Kidney epithelial cell (primary cell): ENCODE measurements at places on chromosomes 4 and X.

DNA sequence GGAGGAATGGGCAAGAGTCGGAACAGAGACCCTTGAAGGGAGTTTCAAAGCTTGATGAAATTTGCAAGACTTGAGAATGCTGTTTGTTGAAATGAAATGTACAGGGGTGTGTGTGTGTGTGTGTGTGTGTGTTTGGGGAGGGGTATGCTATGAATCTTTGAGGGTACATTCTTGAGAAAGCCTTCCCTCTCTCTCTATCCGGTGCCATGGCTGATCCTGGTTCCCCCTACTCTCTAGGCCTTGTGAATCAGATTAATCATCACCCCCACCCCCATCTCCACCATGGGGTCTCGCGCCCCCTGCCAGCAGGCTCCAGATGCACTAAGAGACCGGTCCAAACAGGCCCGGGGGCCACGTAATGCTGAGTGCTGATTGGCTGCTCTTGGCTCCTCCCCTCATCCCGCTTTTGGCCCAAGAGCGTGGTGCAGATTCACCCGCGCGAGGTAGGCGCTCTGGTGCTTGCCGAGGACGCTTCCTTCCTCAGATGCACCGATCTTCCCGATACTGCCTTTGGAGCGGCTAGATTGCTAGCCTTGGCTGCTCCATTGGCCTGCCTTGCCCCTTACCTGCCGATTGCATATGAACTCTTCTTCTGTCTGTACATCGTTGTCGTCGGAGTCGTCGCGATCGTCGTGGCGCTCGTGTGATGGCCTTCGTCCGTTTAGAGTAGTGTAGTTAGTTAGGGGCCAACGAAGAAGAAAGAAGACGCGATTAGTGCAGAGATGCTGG lies at the start of gene HTR2C:
TSS of gene HTR2C (plus strand) at position 441 of the 729 bp plus-strand sequence. CDS start 142,851 bp downstream, outside the sequence.
- DNase-seq = no peak

DNA sequence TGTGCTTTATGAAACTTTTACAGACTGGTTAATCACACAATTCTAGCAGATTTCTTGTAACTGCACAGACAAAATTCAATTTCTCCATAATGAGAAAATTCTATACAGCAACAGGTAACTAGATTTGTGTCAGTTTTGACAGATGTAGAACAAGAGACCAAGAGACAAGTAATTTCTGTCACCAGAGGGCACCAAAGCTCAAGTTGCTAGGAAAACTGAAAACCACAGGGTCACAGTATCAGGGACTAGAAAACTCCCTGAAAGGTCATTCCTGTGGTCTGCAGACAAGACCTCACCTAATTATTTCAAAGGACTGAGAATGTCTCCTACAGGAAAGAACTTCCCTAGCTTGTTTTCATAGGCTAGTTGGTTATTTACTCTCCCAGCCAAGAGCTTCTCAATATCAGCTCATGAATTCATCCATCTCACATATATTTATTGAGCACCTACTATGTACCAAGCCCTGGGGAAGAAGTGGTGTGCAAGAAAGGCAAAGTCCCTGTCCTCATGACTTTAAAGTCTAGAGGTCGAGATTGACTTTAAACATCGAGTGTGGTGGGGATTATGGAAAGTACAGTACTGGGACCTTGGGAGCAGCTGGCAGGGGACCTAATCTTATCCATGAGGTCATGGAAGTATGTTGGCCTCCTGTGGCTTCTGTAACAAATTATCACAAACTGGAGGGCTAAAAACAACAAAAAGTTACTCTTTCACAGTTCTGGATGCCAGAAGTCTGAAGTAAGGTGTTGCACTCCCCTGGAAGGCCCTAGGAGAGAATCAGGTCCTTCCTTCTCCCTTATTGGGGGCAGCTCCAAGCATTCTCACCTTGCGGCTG lies 47.8 kb upstream of the SETD7 start:
- DNase-seq = peak; percentile 45

GRCh38 chr4:82900066-82900410 lies 497 bp upstream of the THAP9 start:
- DNase-seq = no peak

- no peak for DNase-seq
These were observed 13.5 kb upstream of the NKX1-1 start for GRCh38 chr4:1419708-1420107.

DNA sequence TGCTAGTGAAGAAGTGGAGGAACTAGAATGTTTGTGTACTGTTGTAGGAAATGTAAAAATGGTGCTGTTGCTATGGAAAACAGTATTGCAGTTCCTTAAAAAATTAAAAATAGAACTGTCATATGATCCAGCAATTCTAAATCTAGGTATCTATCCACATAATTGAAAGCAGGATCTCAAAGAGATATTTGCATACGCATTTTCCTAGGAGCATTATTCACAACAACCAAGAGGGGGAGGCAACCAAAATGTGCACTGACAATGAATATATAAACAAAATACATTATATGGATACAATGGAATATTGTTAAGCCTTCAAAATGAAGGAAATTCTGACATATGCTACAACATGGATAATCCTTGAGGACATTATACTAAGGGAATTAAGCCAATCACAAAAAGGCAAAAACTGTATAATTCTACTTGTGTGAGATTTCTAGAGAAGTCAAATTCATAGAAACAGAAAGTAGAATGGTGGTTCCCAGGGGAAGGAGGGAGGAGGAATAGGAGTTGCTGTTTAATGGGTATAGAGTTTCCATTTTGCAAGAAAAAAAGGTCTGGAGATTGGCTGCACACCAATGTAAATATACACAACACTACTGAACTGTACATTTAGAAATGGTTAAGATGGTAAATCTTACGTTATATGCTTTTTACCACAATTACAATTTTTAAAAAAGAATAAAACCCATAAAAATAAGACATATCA lies 35.6 kb upstream of the KCNE5 start:
- no peak for DNase-seq

GRCh38 chr4:102521570-102521969 lies 20.4 kb downstream of the NFKB1 start:
- DNase-seq = no peak

- no peak for DNase-seq
These were observed 1157.3 kb downstream of the PCDH7 start for GRCh38 chr4:31877429-31877828.

DNA sequence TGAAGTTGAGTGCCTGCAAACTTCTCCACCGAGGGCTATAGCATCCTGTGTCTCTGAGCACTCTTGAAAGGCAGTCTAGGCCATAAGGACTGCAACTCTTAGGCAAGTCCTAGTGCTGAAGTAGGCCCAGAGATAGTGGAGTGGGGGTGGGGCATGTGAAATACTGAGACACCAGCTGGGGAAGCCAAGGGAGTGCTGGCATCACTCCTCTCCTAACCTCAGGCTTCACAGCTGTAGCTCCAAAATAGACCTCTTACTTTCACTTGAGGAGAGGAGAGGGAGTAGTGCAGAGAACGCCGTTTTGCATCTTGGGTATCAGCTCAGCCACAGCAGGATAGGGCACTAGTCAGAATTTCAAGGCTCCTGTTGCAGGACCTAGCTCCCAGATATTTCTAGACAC lies 56.2 kb upstream of the CYSLTR1 start:
- no peak for DNase-seq

DNA sequence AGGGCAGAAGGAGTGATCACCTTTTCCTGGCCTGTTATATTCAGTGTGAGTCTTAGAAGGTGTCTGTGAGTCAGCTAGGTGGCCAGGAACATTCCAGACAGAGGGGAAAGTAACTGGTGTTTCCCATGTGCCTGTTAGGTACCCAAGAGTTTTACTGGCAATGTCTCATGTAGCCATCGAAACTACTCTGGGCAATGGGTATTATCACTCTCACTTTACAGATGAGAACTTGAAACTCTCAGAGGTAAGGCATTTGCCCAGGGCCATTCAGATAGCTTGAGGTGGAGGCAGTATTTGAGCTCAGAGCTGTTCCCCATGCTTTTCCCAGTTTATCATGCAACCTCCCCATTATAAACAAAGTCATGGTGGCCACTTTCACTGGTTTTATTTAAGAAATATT lies 80.4 kb upstream of the NHS start:
- no peak for DNase-seq

- peak; percentile 12 for DNase-seq
These were observed 48.4 kb upstream of the SLC7A3 start for GRCh38 chrX:70979136-70979762.

DNA sequence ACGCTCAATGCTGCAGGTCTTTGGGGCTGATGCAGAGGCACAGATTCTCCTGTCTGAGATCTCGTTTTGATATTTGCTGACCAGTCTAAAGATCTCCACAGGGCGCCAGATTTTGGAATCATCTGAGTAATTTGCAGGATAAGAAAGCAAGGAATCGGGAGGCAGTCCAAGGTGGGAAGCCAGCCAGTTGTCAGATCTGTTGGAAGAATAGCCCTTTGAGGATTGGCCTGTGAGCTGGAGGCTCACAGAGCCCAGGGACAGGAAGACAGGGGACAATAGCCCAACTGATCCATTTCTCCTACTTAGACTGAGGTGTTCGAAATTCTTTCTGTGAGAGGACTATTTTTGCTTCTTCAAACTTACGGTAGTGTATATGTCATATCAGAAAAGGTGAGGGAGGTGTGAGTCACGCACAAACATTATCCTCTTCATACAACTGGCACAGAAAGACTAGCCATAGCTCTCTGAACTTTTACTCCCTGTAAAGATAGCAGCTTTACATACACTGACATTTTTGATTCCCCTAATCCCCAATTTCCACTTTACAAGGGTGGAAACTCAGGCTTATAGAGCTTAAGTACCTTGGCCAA lies 8.8 kb downstream of the DIPK2B start:
- no peak for DNase-seq

- no peak for DNase-seq
These were observed 2.8 kb downstream of the TRIM2 start for GRCh38 chr4:153207027-153207426.

GRCh38 chrX:42771506-42772335 lies 6.2 kb downstream of the PPP1R2C start:
- no peak for DNase-seq

GRCh38 chr4:162457071-162457865 lies 293.5 kb upstream of the FSTL5 start:
- no peak for DNase-seq

GRCh38 chrX:48516285-48516684 lies 5.3 kb upstream of the EBP start:
- no peak for DNase-seq

- DNase-seq = no peak
These were observed 18.5 kb downstream of the IGFBP7 start for GRCh38 chr4:57091657-57092162.

DNA sequence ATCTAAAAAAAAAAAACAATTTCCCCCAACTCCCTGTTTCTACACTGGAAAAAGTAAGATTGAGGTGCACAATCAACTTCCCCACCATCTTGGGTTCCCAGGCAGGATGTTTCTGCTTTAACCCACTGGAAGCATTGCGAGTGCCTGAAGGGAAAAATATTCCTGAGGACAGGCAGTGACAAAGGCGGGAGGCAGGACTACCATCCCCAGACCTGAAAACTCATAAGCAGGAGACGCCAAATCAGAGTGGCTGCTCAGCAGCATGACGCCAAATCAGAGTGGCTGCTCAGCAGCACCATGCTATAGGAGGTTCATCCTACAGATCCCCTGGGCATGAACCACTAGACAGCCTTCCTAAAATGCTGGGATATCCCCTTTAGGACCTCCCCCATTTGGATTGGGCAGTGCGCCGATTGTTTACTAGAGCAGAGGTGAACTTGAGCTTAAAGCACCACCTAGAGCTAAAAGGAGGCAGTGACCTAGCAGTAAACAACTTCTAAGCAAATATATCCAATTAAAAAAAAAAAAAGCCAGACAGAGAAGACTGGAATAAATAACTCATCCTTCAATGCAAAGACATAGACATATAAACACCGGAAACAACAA lies 35.0 kb upstream of the GK start:
- no peak for DNase-seq

GRCh38 chr4:40507977-40508376 lies 121.7 kb downstream of the RBM47 start:
- no peak for DNase-seq
